IMR-90 (cell line): ENCODE measurements at places on chromosomes 2 and 18.

GRCh38 chr2:118989481-118989880, 47.5 kb downstream of the MARCO start:
- DNase-seq: no peak

GRCh38 chr18:36717422-36718110, 111.2 kb downstream of the TPGS2 start:
- DNase-seq: no peak

GRCh38 chr18:65527879-65528633, 222.8 kb upstream of the CDH7 start:
- DNase-seq: no peak

DNA sequence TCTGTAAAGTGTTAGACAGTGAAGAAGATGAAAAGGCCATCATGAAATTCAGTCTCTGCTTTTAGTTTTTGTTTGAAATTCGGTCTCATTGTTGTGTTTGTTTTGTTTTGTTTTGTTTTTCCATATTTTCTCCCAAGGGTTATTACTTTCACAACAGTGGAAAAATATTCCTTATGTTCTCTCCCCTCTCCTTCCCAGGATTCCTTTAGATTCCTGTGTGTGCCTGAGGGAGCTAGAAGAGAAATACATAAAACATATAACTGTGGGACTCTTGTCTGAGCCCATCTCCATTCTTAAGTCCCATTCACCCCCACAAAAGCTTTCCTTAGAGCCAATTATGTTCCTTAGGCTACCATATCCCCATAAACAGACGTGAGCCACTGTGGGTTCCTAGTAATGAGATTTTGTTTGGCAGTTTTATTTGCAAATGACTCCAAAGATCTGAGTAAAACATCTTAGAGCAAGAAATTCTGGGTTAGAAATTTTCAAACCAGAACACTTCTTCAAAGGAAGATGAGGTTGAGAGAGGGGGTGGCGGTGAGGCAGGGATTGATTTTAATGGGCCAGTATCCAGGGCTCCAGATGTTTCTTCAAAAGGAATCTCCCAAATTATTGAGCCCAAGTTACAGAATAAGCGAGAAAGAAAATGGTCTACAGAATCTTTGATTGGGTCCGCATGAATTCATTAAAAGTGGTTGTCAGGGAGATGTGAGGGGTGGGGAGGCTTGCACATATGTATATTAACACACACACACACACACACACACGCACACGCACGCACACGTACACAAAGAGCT, 157.8 kb upstream of the TNP1 start:
- no peak for DNase-seq

DNA sequence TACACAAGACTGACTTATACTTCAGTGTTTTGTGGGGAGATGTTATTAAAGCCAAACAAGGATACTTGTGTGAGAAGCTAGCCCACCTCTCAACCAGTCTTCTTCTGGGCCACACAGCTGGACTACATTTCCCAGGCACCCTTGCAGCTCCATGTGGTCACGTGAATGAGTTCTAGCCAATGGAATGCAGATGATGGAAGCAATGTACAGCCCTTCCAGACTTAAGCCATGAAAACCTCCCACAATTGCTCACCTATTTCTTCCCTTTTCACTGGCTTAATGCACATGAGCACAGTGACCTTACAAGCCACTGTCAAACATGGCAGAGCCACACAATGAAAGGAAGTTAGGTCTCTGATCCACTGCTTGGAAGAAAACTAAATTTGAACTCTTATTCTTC, 20.4 kb upstream of the FEZ2 start:
- peak; percentile 82 for DNase-seq

DNA sequence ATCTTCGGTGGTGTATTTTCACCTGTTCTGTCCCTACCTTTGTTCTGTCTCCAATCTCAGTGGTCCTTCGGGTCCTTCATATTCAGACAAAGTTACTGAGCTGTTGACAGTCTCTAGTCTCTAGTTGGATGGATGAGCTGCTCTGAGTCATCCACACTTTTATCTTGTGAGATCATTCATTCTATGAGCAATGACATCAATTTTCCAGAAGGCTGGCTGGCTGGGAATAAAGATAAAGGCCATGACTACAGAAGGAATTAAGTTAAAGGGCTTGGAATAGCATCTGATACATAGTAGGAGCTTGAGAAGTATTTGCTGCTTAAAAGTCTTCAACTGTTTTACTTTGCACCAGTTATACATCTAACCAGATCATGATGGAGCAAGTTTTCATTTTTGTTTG, 43.1 kb upstream of the SLC39A10 start:
- peak; percentile 95 for DNase-seq

GRCh38 chr2:31233231-31233630, 721 bp upstream of the EHD3 start:
- DNase-seq: no peak

DNA sequence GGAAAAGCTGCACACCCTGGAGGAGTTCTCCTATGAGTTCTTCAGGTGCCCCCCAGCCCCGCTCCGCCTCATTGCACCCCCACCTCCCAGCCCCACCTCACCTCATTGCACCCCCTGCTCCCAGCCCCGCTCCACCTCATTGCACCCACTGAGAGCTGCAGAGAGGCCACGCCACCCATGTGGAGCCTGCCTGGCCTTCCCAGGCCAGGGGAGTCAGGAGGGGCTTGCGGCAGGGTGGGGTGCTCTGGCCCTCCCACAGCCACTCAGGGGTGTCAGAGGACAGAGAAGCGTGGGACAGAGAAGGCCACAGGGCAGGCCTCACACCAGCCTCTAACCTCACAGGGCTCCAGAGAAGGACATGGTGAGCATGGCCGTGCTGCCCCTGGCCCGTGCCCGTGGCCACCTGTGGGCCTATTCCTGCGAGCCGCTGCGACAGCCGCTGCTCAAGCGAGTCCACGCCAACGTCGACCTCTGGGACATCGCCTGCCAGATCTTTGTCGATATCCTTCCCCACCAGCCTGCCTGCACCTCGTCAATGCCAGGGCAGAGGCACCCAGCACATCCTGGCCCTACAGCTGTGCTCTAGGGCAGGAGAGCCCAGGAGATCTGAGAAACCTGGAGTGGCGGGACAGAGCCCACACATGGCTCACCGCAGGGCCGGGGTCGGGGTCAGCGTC, 15.0 kb upstream of the GPR17 start:
- no peak for DNase-seq

DNA sequence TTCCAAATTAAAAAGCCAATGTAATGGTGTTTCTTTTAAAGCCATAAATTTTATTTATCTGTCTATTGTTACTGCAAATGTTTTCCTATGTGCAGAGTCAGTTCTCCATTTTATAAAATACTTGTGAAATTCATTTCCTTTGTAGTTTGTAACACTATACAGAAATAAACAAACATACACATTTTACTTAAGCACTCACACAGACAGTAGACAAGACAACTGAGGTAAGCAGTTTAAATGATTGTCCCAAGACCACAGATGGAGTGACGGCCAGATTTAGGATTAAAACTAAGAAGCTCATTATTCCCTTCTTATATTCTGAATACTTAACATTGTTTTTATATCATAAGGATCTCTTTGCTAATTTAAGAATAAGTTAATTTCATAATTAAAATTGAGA, 100.9 kb downstream of the BAZ2B start:
- DNase-seq: no peak

GRCh38 chr2:129619471-129619870, 360.0 kb upstream of the RAB6C start:
- DNase-seq: no peak

- DNase-seq: peak; percentile 31
These were observed 81.0 kb downstream of the SEMA4F start for GRCh38 chr2:74735009-74735408.

GRCh38 chr2:138185827-138186226, 221.6 kb downstream of the HNMT start:
- no peak for DNase-seq

GRCh38 chr18:58858591-58859468, 5.8 kb upstream of the ZNF532 start:
- no peak for DNase-seq

- DNase-seq: no peak
These were observed 467 bp downstream of the PUM2 start for GRCh38 chr2:20350041-20350712.

DNA sequence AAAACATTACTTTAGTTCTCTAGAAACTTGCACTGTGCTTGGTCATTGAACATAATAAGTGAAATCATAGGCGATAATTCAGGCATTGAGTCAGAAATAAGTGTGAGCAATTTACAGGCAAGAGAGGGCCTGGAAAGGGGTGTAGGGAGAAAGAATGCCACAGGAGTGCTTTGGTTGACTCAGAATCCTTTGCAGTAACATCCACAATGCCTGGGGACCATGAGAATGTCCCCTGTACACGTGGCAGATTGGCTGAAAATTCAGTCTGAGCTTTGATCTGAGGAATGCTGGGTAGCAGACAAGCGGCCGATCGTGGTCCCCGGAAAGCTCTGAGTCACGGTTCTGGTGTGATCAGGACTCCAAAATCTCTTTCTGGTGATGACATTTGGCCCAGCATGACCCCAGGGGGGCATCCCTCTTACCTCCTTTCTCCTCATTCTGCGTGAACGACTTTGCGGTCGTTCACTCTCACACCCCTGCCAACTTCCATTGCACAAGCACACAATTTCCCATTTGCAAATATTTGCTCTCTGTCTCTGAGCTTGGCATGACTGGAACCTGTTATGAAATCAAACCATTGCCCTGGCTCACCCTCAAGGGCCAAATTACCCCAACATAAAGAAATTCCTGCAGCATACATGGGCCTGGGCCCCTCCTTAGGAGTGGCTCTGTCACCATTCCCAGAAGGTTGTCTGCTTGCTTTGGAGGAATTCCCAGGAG, 305.0 kb upstream of the EPAS1 start:
- peak; percentile 66 for DNase-seq

DNA sequence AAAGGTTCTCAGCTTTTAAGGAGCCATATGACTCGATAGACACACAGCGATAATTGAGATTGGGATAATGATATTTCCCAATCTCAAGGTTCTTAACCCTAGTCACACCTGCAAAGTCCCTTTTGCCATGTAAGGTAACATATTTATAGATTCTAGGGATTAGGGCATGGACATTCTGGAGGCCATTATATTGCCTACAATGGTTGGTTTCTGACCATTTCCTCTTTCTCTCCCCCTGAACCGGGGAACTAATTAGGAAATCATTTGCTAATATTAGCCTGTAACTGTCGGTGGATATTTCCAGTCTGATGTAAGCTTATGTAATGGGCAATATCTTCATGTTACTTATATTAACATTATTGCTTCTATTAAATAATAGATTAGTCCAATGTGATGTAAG, 40.8 kb upstream of the ARHGAP15 start:
- DNase-seq: no peak

DNA sequence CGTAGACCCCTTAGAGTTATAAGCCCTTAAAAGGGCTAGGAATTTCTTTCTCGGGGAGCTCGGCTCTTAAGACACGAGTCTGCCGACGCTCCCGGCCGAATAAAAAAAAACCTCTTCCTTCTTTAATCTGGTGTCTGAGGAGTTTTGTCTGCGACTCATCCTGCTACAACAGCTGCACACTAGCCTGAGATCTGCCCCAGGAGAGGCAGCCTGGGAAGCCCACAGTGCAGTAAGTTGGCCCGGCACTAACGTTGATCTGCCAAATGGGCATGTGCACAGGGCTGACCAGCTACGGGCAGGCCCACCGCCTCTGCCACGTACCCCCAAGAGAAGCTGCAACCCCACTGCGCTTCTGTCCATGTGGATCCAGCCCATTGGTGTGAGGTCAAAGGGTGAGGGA, 8.4 kb upstream of the LIMS2 start:
- peak; percentile 53 for DNase-seq

DNA sequence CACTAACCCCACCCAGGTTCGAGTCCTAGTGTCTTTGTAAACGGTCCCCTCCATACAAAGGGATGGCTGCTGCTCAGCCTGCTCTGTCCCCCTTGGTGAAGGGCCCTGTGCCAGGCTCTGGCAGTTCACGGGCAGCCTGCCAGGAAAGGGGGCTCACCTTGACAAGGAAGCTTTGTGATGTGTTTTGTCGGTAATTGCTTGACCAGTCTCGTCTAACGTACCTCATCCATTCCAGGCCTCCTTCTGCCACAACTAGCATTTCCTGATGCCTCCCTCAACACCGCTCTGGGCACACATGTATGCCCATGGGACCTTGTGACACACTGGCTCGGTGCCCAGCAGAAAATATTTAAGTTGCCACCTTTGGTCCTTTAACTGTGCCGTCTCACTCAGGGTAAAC, 171.9 kb downstream of the KLHL29 start:
- DNase-seq: no peak

- no peak for DNase-seq
These were observed 149.0 kb upstream of the KCTD1 start for GRCh38 chr18:26697186-26697884.

GRCh38 chr2:172723286-172723685, 12.4 kb upstream of the RAPGEF4 start:
- DNase-seq: no peak

DNA sequence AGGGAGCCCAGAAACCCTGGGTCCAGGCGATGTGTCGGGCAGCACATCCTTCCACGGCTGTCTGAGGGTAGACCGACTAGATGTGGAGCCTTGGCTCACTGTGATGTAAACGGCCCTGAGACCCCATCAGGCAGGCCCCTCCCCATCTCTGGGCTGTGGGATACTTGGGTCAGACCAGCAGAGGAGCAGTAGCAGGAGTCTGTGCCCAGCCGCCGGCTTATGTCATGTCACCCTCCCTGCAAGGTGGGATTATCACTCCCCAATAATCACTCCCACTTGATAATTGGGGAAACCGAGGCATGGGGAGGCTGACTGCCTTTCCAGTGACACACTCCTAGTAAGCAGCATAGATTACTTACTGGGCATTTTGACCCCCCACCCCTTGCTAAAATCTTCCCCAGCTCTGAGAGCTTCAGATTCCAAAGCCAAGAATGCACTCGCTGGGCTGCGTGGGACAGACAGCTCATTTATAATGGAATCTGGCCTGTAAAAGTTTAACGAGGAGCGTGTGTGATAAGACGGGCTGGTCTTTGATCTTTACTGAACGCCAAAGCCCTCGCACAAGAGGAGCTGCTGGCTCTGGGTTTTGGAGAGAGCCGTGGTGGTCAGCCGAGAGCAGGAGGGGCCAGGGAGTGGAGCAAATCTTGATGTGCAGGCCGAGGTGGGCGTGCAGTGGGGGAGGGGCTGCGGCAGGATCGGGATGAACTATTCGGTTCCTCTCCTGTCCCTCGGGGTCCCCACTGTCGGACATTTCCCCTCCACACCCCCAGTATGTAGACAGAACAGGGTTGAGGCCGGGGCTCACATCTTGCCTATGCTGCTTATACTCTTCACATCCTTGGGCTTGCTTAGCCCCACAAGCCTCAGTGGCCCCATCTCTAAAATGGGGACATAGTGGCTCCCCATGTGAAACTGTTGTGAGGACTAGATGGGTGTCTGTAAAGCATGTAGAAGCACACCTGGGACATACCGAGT, 200.0 kb downstream of the GLI2 start:
- peak; percentile 74 for DNase-seq

- no peak for DNase-seq
These were observed 16.3 kb upstream of the KCNG2 start for GRCh38 chr18:79781331-79781941.

- DNase-seq: peak; percentile 17
These were observed 99.3 kb downstream of the SPOPL start for GRCh38 chr2:138600732-138601457.
